Psoas muscle (tissue), 8 donors: ENCODE measurements at places on chromosomes 1 and 21. TPM values are rescaled to one million over a fixed set of nuclear protein-coding genes. Genes with fewer than 3 reads are reported as not detected.

GRCh38 chr1:17735793-17736192 lies 19.3 kb upstream of the ACTL8 start:
- DNase-seq = no peak

GRCh38 chr1:64215576-64215975 lies 12.2 kb downstream of the UBE2U start:
- DNase-seq = no peak

DNA sequence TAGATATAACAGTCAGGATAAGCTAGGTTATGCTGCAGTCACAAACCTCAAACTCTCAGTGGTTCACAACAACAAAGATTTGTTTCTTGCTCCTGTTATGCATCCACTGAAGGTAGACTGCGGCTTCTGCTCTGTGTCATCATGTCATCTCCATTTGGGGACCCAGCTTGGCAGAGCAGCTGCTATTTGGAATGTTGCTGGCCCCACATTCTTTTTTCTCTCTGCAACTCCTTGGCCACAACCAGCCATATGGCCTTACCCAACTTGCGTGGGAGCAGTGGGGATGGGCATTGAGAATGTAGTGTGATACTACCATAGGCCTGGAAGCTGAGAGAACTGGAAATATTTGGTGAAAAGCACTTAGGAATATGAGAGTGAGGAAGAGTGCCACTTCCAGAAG lies 26.4 kb downstream of the AGO4 start:
- DNase-seq = no peak

CACNA1E gene
- not detected for total RNA-seq
